ENCODE measurements at places on chromosomes 1 and 21.

DNA sequence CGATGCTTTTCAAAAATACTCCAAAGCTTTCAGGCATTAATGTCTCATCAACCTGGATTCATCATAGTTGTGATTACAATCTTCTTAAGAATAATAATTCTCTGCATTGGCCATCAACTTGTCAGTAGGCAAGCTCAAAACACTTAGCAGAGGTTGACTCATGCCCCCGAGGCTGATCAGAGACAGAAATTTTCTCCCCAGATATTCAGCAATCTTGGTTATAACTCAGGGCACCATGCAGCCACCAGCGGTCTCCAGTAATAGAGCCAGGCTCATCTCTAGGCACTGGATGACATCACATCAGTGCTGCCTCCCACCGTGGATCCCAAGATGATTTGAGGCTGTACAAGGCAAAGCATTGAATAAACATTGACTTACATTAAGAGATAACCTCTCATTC is 14.3 kb upstream of the IFFO2 start:
- DNase-seq = no peak

DNA sequence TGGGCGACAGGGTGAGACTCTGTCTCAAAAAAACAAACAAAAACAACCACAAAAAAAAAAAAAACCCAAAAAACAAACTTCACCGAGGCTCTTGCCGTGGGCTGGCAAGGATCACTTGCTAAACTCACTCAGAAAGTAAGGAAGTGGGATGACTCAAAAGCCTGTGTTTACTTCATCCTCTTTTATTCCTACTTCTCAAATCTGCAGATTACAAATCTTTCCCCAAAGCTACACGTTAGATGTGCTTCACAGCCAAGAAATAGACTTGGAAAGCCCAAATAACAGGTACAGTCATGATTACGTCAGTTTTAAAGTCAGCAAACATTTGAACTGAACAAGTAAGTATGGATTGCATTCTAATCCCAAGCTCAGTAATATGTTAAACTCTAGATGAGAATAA is 359.3 kb downstream of the ADGRL2 start:
- no peak for DNase-seq

GRCh38 chr1:208445758-208446203 is 201.6 kb upstream of the PLXNA2 start:
- DNase-seq = no peak

GRCh38 chr21:14968029-14968428 is 96.8 kb downstream of the NRIP1 start:
- no peak for DNase-seq

DNA sequence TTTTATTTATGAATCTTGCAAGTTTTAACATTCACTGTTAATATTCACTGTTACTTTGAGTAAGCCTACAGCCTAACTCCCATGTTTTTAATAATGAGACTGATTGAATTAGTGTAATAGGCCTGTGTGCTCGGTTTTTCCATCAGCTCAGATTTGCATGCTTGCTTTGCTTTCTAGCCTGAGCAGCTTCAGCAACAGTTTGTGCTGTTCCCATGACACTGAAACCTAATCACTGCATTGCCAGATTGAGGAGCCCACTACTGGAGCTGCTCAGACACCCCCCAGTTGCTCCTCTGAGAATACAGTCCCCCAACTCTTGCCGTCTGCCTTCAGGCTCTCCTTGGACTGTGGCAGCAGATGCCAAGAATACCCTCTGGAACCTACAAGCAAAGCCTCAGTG is 695.4 kb downstream of the BRINP3 start:
- no peak for DNase-seq
